ENCODE measurements at places on chromosomes 4 and X.

DNA sequence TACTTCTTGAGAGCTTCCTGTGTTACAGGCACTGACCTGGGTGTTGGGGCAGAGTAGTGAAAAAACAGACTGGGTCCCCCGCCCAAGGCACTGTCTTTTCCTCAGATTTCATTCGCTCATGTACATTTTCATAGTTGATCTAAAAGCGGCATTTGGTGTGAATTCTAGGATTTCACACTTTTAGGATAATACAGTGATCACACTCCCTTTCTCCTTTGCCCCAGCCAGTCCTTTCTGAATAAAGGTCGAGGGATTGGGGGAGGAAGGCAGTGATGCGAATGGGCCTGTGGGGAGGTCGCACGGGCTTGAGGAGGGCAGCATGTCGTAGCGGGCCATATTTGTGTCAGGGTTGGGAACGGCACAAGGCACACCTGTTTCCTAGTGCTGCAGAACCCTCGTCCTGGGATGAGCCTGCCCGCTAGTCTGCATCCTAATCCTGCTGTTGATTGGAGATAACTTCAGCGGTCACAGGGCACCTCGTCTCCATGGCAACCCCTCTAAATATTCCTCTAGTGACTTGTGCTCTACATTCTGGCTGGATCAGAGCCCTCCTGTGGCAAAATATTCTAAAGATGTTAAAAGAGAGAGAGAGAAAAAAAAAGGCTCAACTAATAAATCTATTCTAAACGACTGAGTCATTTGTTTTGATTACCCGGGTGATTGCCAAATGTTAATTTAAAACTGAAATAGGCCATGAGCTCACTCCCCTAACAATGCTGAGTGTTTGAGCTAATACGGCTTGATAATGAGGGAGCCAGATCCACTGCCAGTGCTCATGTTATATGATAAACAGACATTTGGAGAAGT lies 21.8 kb downstream of the FHL1 start:
- peak; percentile 90 for DNase-seq

DNA sequence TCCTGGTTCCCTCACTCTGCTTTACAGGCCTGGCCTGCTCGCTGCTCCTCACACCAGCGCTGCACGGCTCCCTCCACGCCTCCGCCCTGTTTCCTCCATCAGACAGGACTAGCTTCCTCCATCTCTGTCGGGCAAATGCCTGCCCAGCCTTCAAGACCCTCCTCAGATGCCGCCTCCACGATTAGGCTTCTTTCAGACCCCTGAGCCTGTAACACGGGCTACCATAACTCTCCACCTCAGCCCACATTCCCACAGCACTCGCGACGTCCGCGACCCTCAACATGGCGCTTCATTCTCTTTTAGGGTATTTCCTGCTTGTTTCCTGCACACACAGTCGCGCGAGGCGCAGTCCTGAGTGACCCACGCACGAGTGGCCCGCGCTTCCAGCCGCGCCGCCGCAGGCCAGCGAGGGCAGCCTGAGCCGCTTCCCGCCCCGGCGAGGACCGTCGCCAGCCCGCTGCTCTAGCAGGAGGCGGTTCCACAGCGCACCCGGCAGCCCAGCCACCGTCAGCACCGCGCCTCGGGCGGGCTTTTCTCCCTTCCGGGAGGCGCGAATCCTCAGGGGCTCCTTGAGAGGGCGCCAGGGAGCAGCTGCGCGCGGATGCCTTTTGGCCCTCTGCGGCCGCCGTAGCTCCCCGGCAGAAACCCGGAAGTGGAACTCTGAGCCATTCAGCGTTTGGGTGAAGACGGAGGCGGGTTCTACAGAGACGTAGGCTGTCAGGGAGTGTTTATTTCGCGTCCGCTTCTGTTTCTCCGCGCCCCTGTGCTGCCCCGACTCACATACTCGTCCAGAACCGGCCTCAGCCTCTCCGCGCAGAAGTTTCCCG lies at the start of gene FRG1:
Gene FRG1 (plus strand): TSS at position 695 of the 827 bp plus-strand sequence. CDS start 138 bp downstream, outside the sequence.
- peak; percentile 98 for DNase-seq

DNA sequence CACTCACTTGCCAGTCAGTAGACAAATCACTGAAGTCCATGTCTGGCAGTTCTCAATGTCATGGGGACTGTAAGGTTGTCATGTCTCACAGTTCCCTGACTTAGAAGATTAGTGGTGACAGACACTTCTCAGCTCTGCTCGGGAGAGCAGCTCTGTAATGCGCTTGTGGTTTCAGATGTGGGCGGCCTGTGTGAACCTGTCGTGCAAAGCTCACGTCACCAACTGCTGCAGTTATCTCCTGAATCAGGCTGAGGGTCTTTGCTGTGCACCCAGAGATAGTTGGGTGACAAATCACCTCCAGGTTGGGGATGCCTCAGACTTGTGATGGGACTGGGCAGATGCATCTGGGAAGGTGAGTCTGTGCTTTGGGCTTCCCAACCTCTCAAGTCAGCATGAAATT lies at the start of gene IL9R:
Gene IL9R (plus strand): TSS at position 261 of the 400 bp plus-strand sequence. CDS start 64 bp downstream, at position 325.
- DNase-seq, result no peak

DNA sequence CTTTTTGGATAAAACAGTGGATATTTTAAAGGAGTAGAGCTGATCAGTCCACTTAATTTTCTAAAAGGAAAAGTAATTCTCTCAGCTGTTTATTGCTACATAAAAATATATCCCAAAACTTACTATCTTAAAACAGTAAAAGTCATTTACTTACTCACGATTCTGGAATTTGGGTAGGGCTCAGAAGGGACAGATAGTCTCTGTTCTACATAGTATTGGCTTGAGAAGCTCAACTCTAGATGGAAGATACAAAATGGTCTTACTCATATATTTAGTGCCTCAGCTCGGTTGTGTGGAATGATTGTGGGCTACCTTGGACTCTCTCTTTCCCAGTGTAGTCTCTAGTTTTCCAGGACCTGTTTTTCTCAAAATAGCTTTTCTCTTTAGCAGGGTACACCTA lies 691.5 kb upstream of the POU3F4 start:
- DNase-seq, result no peak

DNA sequence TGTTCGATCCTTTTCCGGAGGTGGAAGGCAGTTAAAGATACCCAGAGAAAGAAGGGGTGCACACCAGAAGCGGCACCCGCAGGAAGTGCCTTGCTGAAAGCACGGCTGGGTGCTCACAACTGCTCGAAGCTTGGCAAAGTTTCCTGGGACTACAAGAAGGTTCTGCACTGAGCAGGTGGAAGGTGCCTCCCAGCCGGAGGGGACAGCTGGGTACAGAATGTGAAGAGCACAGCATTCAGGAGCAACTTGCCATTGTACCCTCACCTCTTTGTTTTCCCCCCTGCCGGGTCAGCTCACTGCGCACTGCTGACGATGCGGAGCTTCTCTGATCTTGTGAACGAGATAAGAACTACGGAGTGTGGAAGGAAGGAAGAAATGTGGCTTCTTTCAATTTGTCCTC lies 289.2 kb downstream of the FBXW7 start:
- DNase-seq, result no peak

DNA sequence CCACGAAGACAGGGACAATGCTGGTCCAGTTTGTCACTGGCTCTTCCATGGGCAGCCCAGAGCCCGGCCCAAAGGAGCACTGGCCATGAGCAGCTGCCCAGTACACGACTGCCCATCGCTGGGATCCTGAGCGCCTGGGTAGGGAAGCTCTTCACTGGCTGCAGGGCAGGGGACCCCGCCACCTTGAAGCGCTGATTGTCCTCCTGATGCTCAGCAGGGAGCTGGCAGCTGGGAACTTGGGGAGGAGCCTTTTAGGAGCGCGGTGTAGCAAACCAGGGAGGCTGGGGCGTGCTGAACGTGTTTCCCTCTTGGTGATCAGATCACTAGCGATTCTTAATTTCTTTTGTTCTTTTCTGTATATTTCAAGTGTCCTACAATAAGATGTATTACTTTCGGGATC lies 1.8 kb downstream of the L1CAM start:
- no peak for DNase-seq

- no peak for DNase-seq
These were observed 38.4 kb downstream of the ZNF185 start for GRCh38 chrX:152936306-152936705.

DNA sequence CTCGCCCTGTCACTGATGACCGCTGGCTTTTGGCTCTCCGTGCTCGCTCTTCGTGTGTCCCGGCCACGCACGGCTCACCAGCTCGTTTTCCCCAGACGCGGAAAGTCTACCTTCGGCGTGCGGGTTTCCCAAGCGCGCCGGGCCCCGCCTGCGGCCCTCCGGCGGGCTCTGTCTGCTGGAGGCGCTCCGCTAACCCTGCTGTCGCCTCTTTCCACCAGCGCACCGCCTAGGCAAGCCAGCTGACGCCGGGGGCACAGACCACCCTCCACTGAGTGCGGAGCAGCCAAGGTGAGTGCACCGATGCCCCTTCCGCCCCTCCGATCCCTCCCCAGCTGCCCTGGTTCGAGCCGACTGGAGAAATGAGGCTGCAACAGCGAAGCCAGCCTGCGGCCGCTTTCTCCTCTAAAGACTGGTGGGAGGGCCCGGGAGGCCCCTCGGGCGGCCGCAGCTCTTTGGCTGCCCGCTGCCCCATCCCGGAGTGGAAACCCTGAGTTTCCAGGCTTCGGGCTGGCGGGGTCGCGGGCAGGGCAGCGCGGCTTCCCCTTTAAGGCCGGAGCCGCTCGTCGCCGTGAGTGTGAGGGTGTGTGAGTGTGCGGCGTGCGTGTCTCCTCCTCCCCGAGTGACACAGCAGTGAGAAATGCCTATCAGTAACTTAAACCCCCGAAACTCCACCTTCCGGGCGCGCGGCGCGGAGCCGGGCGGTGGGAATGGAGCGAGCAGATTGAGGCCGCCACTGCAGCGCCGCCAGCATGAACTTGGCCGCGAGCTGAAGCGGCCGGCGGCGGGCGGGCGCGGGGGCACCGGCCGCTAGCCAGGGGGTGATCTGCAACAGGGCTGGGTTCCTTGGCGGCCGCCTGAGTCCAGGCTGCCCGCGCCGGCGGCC lies at the start of gene MAMLD1:
Gene MAMLD1 (plus strand): TSS at position 719 of the 883 bp plus-strand sequence. CDS start 82,200 bp downstream, outside the sequence.
- peak; percentile 86 for DNase-seq

- DNase-seq, result no peak
These were observed 119.0 kb downstream of the ANKRD50 start for GRCh38 chr4:124593494-124593893.

DNA sequence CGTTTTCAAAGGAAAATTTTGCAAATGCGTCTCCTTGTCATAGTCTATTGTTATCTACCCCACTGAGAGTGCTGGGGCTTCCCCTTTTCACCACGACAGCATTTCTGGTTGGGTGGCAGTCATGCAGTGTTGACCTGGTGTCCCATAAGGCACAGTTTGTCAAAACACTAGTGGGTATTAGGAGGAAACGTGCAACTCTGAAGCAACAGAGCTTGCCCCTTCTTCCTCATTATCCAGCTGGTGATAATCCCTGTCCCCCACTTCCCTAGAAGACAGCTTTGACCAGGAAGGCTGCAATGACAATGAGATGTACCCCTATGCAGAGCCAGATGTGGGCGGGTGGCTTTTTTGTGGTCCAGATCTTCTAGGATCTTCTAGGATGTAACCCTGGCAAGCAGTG lies 1.8 kb downstream of the TBC1D1 start:
- no peak for DNase-seq

GRCh38 chr4:3322059-3322550 lies 29.3 kb downstream of the RGS12 start:
- peak; percentile 78 for DNase-seq

Measured in astrocyte of the hippocampus (primary cell).